ENCODE measurements at places on chromosomes 7 and 10. TPM values are rescaled to one million over a fixed set of nuclear protein-coding genes. Genes with fewer than 3 reads are reported as not detected.

The FKBP6 gene
- not detected for total RNA-seq

The GPNMB gene
- 2.5 TPM for total RNA-seq

The DENND2A gene
- 0.55 TPM for total RNA-seq

The GHRHR gene
- not detected for total RNA-seq

The CYP2C19 gene
- total RNA-seq: 0.12 TPM

The TMEM178B gene
- 1.5 TPM for total RNA-seq

The NPFFR1 gene
- total RNA-seq: not detected

The ADAMTS14 gene
- total RNA-seq: 0.16 TPM

The SPDYE2 gene
- total RNA-seq: not detected

The ASB10 gene
- not detected for total RNA-seq

The UBE2D1 gene
- total RNA-seq: 12.4 TPM

The LMTK2 gene
- 9.7 TPM for total RNA-seq

The TRPV5 gene
- not detected for total RNA-seq

The CAV2 gene
- 188 TPM for total RNA-seq

The PDIA4 gene
- 173 TPM for total RNA-seq

The SERPINE1 gene
- total RNA-seq: 1,785 TPM

The ESYT2 gene
- total RNA-seq: 96.4 TPM

The CYP51A1 gene
- total RNA-seq: 41.4 TPM

The IGF2BP3 gene
- 32.5 TPM for total RNA-seq

The ASAH2 gene
- 3.1 TPM for total RNA-seq

The PHYHIPL gene
- total RNA-seq: 0.36 TPM

The DUSP5 gene
- 132 TPM for total RNA-seq

The TAS2R41 gene
- not detected for total RNA-seq

The SLC39A12 gene
- total RNA-seq: not detected

The TSPAN33 gene
- 5.1 TPM for total RNA-seq

The PHTF2 gene
- 17.4 TPM for total RNA-seq

Measured in A549 treated with Mapracorat at 1 μM for 4 hours (cell line).